Left lobe of liver (tissue), 2 donors: ENCODE measurements at places on chromosomes 12 and 14.

DNA sequence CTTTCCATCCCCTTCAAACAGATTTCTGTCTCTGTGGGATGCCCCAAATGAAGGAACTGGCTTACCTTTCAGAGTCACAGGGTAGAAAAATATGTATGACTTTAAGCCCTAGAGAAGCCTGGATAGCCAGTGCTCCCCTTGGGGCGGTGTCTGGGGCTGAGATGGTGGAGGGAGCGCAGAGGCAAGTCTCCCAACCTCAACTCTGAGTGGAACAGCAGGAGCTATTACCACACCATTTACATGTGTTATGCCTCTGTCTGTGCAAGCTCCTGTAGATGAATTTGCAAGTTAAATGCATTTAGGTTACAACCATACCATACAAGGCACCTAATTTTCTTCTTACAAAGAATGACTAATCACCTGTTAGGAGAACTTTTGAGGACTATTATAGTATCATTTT lies 50.4 kb upstream of the CLMN start:
- DNase-seq = peak; percentile 1

- DNase-seq = no peak
Measured at GRCh38 chr12:27003421-27004381, 10.5 kb downstream of the TM7SF3 start.

- DNase-seq = no peak
Measured at GRCh38 chr14:29085546-29085945, 319.0 kb downstream of the FOXG1 start.

GRCh38 chr12:2211119-2211518 lies 158.3 kb downstream of the CACNA1C start:
- no peak for DNase-seq

GRCh38 chr14:68392393-68393141 lies 400.3 kb downstream of the ZFP36L1 start:
- DNase-seq = peak; percentile 85

- no peak for DNase-seq
Measured at GRCh38 chr14:66359500-66359899, 126.7 kb upstream of the CCDC196 start.

- DNase-seq = no peak
Measured at GRCh38 chr12:88810806-88811205, 230.5 kb upstream of the KITLG start.

DNA sequence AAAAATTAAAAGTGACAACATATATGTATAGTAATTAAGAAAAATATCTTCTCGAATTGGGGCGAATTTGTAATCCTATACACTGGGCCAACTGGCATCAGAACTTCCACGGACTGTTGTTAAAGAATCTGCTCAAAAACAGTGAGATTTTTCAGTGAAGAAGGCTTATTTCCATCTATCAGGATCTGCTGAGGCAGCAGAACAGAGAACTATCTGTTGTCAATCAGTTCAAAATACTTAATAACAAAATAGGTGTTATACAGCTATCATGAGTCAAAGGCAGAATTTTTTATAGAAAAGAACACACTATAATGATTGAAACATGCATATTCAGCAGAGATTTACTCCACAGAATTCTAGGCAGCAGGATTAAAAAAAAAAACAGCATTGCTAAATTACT lies 41.9 kb downstream of the IFNG-AS1 start:
- no peak for DNase-seq

DNA sequence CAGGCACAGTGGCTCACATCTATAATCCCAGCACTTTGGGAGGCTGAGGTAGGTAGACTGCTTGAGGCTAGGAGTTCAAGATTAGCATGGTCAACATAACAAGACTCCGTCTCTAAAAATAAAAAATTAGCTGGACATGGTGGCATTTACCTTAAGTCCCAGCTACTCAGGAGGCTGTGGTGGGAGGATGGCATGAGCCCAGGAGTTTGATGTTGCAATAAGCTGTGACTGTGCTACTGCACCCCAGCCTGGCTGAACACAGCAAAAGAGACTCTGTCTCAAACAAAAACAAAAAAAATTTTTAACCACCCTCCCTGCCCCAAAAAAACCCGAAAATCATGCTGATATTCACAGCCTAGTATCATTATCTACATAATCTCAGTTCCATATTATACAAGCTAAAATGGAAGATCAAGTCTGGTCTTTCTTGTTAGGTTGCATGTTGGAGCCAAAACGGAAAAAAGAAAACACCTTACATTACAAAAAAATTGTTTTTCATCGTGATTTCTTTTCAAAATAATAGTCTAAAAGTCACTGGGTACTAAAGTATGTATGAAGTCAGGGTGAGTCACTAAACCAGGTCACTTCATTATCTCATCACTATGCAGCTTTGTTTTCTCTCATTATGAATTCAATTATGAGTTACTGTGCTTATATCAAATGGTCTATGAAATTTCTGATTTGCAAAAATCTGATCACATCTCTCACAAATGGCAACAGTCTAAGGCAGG lies 13.8 kb downstream of the GXYLT1 start:
- peak; percentile 55 for DNase-seq

- DNase-seq = no peak
Measured at GRCh38 chr12:116916714-116917114, 6.0 kb downstream of the FBXW8 start.

- no peak for DNase-seq
Measured at GRCh38 chr12:106035421-106035820, 103.3 kb downstream of the NUAK1 start.

DNA sequence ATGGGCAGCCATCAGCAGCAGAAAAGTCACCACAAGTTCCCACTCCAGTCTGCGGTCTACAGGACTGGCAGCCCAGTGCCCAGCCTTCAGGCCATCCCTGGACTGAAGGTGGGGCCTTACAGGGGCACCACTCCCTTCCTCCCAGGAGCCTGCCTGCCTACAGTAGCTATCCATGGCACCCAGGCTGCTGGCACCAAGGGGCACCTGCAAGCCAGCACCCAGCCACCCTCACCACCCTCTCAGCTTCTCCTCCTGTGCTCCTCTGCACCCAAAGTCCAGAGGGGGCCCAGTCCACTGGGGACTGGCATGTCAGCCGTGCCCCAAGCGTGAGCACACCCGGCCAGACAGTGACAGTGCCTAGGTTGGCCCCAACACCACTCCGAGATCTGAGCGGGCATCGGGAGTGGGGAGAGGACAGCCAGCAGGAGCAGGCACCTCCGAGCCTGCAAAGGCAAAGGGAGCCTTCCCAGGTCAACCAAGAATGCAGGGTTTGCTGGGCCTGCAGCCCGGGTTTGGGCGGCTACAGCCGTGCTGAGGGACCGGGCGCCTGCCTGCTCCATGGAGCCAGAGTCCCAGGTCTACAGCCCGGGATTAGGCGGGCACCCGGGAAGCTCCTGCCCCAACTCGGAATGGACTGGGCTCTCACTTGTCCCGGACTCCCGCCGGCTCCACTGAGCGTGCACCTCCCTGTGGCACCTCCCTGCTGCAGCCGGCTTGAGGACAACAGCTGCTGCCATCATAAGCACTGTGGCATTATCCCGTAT lies 8.1 kb upstream of the OR6C65 start:
- no peak for DNase-seq

DNA sequence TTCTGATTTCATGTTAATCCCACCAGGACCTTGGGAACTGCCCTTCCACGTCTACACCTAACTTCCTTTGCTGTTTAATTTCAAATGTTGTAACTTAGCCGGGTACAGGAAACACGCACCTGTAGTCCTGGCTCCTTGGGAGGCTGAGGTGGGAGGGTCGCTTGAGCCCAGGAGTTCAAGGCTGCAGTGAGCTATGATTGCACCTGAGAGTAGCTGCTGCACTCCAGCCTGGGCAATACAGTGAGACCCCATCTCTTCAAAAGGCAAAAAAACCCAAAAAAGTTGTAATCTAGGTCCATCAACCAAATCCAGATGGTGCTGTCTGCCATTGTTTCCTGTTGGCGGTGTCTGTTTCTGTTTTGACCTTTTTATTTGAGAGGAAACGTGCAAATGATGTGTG lies 14.5 kb downstream of the BCL7A start:
- DNase-seq = no peak

DNA sequence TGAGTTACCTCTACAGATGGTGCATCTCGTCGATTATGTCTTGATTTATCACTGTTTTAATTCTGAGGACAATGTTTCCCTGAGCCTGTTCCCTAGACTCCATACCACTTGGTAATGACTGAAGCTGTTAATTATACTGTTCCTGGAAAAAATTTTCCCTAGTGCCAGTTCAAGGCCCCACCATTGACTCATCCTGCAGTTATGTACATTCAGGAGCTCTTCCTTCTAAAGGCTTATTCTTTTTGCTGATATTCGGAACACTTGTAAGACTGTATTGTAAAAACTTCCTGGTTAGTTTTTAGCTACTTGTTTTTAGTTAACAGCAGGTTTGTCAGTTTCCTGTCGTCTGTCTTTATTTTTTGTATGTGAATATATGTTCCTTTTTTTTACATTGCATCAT lies 30.4 kb upstream of the PPP2R5E start:
- DNase-seq = no peak

- DNase-seq = peak; percentile 96
Measured at GRCh38 chr12:106955377-106956047, at the start of gene TMEM263. Gene TMEM263 (plus strand): TSS chr12:106955907. CDS start chr12:106967117, 11,210 bp downstream.

GRCh38 chr12:67546746-67547145 lies 101.8 kb upstream of the DYRK2 start:
- DNase-seq = no peak

DNA sequence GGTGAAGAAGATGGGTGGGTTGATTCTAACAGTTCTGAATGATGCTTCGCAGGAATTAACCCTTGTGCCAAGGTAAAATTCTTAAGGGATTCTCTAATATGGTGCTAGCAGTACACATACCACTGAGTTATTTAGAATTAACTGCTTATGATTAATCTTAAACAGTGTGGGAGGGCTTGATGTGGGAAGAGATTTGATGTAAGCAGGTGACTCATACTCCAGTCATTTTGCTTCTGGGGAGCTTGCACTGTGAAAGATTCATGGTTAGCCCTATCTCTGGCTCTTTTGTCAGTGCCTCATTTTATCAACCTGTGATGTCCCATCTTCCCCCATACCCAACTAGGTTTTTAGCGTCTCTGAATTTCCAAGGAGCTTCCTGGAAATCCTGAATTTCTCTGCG lies 83.8 kb downstream of the NRXN3 start:
- no peak for DNase-seq

- no peak for DNase-seq
Measured at GRCh38 chr12:51008329-51009055, 17.7 kb downstream of the SLC11A2 start.

DNA sequence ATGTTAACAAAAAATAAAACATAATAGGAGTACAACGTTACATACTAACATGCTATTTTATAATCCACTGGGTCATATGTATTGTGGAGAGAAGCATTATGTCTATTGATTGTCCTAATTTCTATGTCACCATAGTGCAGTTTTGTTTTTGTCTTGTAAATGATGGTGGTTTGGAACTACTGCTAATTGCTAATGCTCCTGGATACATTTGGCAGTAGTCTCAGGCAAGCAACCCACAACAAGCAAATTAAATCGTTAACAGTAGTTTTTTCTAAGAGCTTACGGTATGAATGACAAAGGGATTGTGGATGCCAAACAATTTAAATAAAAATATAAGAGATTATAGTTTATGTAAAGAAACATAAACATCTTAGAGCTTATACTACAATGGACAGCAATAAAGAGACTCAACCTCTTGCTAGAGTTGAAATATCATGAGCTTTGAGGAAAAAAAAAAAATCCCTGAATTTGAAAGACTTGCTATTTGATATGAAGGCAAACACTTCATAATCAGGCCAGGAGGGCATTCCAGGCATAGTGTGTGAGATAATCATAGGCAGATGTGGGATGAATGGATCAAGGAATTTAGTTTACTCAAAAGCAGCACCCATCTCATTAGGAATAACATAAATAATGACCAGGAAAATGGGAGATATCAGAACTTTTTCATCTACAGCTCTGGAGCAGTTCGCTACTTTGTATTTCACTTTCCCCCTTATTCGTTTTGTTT lies 181.3 kb downstream of the CCDC59 start:
- no peak for DNase-seq

DNA sequence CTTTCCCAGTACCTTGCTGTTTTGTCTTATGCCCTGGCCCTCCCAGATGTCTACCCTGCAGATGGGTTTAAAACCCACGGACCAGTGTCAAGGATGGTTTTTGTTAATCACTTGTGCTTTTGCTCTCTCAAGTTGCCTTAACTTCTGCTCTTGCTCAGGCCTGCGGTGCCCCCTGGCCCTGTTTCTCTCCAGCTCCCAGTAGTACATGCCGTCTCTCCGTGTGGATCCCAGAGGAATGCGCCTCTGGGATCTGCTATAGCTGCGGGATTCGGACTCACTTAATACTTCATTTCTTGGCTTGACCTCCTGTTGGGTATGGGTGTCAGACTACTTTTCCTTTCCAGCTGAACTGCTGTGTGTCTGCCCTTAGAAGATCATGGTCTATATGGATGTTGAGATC lies 14.5 kb downstream of the PLEKHG3 start:
- no peak for DNase-seq

DNA sequence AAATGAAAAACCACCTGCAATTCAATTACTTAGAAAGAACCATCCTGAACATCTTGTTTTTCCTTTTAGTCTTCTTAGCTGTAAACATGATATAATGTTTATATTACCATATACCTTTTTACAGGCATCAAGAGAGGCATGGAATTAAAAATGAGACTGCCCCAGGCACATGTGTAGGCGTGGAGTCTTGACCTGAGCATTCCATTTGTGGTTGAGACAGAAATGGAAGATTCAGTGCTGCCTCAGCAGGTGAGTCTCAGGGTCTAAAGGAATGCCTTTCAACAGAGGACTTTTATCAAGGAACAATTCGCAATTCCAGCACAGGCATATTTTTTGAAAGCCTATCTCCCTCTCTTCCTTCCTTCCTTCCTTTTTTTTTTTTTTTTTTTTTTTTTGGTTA lies 8.0 kb upstream of the NANOGNB start:
- DNase-seq = no peak

- DNase-seq = no peak
Measured at GRCh38 chr12:43921666-43922337, 85.9 kb downstream of the TMEM117 start.

GRCh38 chr12:7142056-7142644 lies 12.0 kb downstream of the CLSTN3 start:
- DNase-seq = no peak

- peak; percentile 77 for DNase-seq
Measured at GRCh38 chr14:101628471-101628966, 67.2 kb downstream of the DIO3 start.

GRCh38 chr14:99633918-99634317 lies 11.0 kb upstream of the HHIPL1 start:
- DNase-seq = no peak

GRCh38 chr14:100522616-100523099 lies 64.6 kb downstream of the BEGAIN start:
- no peak for DNase-seq

DNA sequence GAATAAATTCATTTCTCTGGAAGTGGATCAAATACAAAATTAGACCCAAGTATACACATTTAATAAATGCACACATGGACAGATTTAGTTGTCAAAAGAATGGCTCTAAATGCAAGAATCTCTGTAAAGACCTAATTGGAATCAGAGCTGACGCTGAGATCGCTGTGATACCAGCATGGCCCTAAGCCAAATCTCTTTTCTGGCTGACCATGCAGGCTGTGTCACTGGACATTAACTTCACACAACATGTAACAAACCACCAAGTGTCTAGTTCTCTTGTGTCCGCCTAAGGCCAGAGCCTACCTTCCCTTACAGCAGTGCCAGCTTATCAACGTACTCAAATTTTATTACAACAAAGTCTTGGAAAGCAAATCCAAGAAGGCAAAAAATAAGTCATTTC lies 127.5 kb downstream of the MED13L start:
- no peak for DNase-seq
